ENCODE measurements at places on chromosomes 7 and 10. TPM values are rescaled to one million over a fixed set of nuclear protein-coding genes. Genes with fewer than 3 reads are reported as not detected.

- H3K4me3 ChIP-seq, result no peak overlapping the region
- no peaks in the 10 kb centered on the region for H3K36me3 ChIP-seq
- no peaks in the 10 kb centered on the region for H3K27me3 ChIP-seq
- peak; percentile 67 for DNase-seq
- peaks cover 16% of the 10 kb centered on the region for H3K4me1 ChIP-seq
These were observed 161.8 kb downstream of the SKIDA1 start for GRCh38 chr10:21363731-21364104.

DNA sequence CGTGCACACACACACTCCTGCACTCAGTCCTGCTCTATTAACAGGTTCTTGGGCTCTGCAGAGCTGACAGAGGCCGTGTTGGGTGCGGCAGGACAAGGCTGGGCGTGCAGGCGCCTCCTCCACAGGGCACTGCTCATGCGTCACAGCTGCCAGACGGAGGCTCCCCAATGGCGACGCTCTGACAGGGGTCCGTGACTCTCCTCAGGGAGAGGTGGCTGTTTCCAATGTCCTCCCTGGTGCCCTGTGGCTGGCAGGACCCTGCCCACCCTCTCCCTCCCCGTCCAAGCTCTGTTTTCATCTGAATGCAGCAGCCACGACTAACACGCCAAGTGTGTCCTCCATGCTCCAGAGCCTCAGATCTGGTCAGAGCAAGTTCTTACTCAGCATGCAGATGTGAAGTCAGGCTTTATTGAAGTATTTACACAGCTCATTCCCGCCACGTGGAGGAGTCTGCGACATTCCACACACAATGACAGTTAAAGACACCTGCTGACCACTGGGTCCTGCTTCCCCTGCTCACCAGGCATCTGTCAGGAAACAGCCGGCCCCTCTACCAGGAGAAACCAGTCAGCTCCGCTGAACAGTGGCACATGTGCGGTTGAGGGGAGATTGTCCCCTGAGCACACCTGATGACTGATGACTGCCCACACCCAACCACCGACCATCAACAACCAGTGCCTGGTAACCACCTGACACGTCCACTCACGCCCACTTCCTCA, 116.7 kb downstream of the VIPR2 start:
- no peaks in the 10 kb centered on the region for H3K4me1 ChIP-seq
- no peaks in the 10 kb centered on the region for H3K27me3 ChIP-seq
- H3K27ac ChIP-seq, result peak overlapping the region; percentile 60
- peak; percentile 56 for DNase-seq

DNA sequence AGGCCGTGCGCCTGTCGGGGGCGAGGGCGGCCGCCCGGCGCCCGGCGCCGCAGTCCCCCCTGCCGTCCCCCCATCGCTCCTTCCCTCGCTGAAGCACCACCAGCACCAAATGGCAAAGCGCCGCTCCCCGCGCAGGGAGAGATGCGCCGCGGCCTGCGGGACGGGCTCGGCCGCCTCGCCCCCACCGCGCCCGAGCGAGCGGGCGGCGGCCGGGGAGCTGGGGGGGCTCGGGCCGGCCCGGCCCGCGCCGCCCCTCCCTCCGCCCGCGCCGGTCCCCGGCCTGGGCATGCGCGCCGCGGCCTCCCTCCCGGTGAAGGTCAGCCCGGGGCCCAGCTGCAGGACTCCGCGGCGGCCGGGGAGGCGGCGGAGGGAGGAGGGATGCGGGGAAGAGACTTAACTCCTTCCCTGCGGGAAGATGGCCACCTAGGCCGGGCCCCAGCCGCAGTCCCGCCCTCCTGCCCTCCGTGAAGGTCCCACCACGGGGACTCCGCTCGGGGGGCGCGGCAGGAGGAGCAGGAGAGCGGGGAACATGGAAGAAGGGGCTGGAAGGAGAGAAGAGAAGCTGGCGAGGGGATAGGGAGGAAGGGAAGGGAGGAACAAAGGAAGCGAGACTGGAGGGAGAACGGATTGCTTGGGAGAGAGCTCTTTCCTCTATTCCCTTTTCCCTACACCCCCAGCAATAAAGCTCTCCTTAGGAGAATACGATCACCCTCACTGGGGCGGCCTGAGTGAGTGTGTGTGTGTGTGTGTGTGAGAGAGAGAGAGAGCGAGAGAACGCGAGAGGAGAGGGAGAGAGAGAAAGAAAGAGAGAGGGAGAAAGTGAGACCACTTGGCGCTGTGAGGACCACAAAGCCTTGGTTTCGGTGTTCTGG, 3.4 kb upstream of the SMARCD3 start:
- peaks cover 7% of the 10 kb centered on the region for H3K4me1 ChIP-seq
- no peaks in the 10 kb centered on the region for H3K36me3 ChIP-seq
- peak overlapping the region; percentile 94 for H3K27ac ChIP-seq
- DNase-seq, result no peak

- no peaks in the 10 kb centered on the region for H3K4me1 ChIP-seq
- no peak overlapping the region for H3K27ac ChIP-seq
- H3K4me3 ChIP-seq, result no peak overlapping the region
- no peaks in the 10 kb centered on the region for H3K27me3 ChIP-seq
These were observed 82.5 kb upstream of the LRGUK start for GRCh38 chr7:134044682-134045081.

- no peaks in the 10 kb centered on the region for H3K27me3 ChIP-seq
- no peak for DNase-seq
- no peak overlapping the region for H3K27ac ChIP-seq
- no peaks in the 10 kb centered on the region for H3K4me1 ChIP-seq
- no peak overlapping the region for H3K4me3 ChIP-seq
- no peaks in the 10 kb centered on the region for H3K36me3 ChIP-seq
These were observed 40.6 kb downstream of the MGAM2 start for GRCh38 chr7:142152076-142152475.

DNA sequence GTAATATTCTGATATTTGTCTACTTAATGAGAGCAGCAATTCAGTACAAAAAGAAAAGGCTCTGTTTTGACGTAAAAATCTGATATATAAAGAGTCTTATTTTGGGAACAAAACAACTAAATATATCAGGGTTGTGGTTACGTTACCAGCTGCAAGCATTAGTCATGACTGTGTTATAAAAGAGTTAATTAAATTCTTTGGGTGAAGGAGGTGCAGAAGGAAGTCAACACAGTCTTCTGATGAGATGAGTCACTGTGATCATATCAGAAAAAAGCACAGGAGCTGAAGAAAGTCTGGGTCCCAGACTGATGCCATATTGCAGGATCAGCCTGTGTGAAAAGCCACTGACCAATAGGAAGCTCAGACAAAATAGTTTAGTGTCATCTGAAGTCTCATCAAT, 234.3 kb upstream of the TEX47 start:
- no peak overlapping the region for H3K4me3 ChIP-seq
- H3K36me3 ChIP-seq, result no peaks in the 10 kb centered on the region

- no peak overlapping the region for H3K27ac ChIP-seq
- H3K4me1 ChIP-seq, result no peaks in the 10 kb centered on the region
- no peak for DNase-seq
These were observed 149.1 kb upstream of the PRKCQ start for GRCh38 chr10:6729071-6729774.

Gene ZNF804B
- total RNA-seq, result not detected

Gene MSRB2
- total RNA-seq, result 24.9 TPM

- no peaks in the 10 kb centered on the region for H3K36me3 ChIP-seq
- H3K4me3 ChIP-seq, result no peak overlapping the region
- no peaks in the 10 kb centered on the region for H3K27me3 ChIP-seq
- H3K4me1 ChIP-seq, result no peaks in the 10 kb centered on the region
- DNase-seq, result no peak
These were observed 94.8 kb upstream of the ZNF804B start for GRCh38 chr7:88664630-88665233.

Gene DRGX
- not detected for total RNA-seq

GRCh38 chr7:8441106-8441965, 7.9 kb downstream of the NXPH1 start:
- no peak for DNase-seq
- no peaks in the 10 kb centered on the region for H3K4me1 ChIP-seq
- no peaks in the 10 kb centered on the region for H3K36me3 ChIP-seq
- peaks cover 5% of the 10 kb centered on the region for H3K27me3 ChIP-seq
- no peak overlapping the region for H3K27ac ChIP-seq
- H3K4me3 ChIP-seq, result no peak overlapping the region

Gene OPN4
- total RNA-seq, result not detected

DNA sequence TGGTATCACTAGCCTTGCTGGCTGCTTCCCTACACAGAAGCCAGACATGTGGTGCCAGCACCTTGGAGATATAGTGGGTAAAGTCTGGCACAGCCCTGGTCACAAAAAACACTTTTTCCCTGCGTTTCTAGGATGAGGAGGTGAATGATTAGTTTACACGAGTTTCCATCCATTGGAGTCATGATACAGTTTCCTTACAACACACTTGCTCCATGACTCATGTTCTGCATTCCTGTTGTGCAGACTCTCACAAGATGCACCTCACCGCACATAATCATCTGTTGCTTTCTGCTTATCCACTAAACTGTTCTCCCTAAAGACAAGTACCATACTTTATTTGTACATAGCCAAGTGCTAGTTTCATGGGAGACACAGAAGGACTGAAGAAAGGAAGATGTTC, 747.1 kb upstream of the GALNT17 start:
- H3K27me3 ChIP-seq, result no peaks in the 10 kb centered on the region
- H3K27ac ChIP-seq, result no peak overlapping the region
- no peak for DNase-seq
- no peaks in the 10 kb centered on the region for H3K4me1 ChIP-seq
- no peaks in the 10 kb centered on the region for H3K36me3 ChIP-seq
- no peak overlapping the region for H3K4me3 ChIP-seq

GRCh38 chr10:133109711-133110110, 22.0 kb downstream of the ADGRA1 start:
- no peak for DNase-seq
- H3K27me3 ChIP-seq, result peaks cover 23% of the 10 kb centered on the region
- H3K36me3 ChIP-seq, result no peaks in the 10 kb centered on the region
- H3K27ac ChIP-seq, result no peak overlapping the region
- no peaks in the 10 kb centered on the region for H3K4me1 ChIP-seq

DNA sequence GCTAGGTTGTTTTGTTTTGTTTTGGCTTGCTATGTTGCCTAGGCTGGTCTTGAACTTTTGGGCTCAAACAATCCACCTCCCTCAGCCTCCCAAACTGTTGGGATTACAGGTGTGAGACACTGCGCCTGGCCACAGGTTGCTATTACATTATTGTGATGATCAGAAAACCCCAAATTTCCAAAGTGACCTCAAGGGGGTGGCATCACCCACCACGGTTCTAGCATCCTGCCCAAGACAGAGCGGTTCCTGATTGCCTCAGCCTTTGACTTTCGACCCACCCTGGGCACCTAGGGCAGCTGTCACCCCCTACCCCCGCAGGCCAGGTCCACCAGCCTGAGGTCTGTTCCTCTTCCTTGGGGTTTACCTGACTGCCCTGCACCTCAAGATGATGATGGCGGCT, 28.4 kb downstream of the SBDS start:
- H3K27ac ChIP-seq, result no peak overlapping the region
- H3K4me3 ChIP-seq, result no peak overlapping the region
